ENCODE measurements at places on chromosomes 7 and 10. TPM values are rescaled to one million over a fixed set of nuclear protein-coding genes. Genes with fewer than 3 reads are reported as not detected.

Gene CALHM3
- total RNA-seq, result not detected

Gene LIPF
- total RNA-seq, result not detected

DNA sequence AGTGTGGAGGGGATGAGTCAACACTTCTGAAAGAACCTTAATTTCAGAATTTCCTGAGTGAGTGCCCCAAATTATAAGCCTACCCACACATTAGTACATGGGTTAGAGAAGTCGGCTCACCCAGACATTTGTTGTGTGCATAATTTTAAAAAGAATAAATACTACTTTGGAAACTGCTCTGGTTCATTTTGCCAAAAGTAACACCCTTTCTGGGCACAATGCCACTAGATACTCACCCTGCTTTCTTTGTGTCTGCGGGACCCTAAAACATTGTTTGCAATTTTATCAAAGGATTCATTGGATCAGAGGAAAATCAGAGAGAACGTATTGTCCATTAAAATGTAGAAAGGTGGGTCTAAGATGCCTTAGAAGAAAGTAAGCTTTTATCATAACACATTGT, 245.5 kb upstream of the NRP1 start:
- H3K36me3 ChIP-seq, result no peaks in the 10 kb centered on the region
- H3K27ac ChIP-seq, result no peak overlapping the region
- H3K4me3 ChIP-seq, result no peak overlapping the region
- H3K4me1 ChIP-seq, result no peaks in the 10 kb centered on the region
- no peaks in the 10 kb centered on the region for H3K27me3 ChIP-seq

DNA sequence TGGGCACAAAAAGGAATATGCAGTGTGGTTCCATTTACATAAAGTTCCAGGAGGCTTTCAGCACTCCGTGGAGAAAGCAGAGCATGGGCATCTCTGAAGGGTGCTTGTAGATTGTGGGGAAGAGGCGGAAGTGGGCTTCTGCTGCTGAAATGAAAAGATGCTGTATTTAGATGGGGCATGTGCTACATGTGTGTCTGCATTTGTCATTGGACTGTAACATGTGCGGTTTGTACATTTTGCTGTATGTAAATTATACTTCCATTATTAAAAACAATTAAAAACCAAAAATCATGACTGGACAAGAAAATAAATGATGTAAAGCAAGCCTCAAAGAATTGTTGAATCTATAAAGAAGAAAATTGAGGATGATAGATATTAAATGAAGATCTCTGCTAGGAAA, 334.0 kb downstream of the WDR37 start:
- H3K27ac ChIP-seq, result no peak overlapping the region
- no peaks in the 10 kb centered on the region for H3K36me3 ChIP-seq
- no peaks in the 10 kb centered on the region for H3K27me3 ChIP-seq
- DNase-seq, result no peak

- no peak overlapping the region for H3K4me3 ChIP-seq
- no peaks in the 10 kb centered on the region for H3K36me3 ChIP-seq
- H3K27ac ChIP-seq, result no peak overlapping the region
- no peaks in the 10 kb centered on the region for H3K27me3 ChIP-seq
Measured at GRCh38 chr10:11386044-11386443, 225.4 kb downstream of the USP6NL start.

DNA sequence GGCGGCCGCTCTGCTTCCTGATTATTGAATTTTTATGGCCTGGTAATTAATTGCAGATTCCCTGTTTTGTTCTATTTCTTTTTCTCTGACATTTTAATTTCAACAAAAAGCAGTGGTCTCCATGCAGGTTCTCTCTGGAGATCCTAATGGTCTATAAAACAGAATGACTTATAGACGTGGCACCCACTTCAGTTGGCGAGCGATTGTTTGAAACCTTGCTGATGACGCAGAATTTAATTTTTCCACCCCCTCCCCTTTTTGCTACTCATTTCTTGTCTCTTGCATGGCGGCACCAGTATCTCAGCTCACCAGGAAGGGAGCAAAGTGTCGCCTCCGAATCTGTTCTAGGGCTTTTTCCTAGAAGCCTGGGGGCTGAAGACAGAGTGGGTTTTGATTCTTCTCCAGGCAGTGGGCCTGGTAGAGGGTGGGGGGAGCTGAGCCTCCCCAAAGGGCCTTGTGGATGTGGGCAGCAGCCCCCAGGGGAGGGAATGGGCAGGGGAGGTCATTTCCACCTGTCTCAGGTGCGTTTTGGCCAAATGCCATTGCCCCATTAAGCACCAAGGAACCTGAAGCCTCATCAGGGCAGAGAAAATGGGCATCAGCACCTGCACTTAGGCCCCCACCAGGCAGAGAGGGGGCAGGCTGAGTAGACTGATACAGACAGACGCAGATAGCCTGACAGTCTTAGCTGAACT, 3.5 kb upstream of the COMTD1 start:
- H3K27ac ChIP-seq, result no peak overlapping the region
- H3K27me3 ChIP-seq, result no peaks in the 10 kb centered on the region
- H3K4me3 ChIP-seq, result no peak overlapping the region
- H3K4me1 ChIP-seq, result peaks cover 13% of the 10 kb centered on the region

DNA sequence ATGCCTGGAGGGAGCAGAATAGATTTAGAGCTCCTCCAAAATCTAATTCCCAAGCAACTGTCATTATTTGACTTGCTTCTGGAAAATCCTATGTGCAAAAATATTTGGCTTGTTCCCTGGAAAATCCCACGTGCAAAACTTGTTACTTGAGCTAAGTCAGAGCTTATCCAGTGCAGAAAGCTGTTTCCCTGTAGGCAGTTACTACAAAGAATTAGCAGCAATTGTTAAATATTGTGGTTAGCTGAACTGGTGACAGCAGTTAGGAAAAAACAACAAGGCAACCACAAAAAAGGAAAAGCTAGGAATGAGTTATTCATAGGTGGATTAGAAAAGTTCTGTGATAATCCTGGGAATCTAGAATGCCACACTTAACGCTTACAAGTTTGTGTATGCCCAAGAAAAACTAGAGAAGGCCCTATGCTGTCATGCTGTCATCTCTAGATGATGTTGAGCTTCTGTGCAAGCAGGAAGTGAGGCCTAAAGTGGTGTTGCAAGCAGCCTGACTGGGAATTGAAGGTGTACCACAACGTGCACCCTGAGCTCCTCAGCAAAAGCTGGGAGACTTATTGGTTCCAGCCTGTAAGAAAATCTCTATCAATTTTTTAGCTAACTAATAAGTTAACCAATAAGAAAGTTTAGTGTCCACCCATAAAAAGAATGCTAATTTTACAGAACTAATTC, 738.6 kb upstream of the LRRTM3 start:
- DNase-seq, result no peak
- H3K27me3 ChIP-seq, result no peaks in the 10 kb centered on the region
- no peaks in the 10 kb centered on the region for H3K36me3 ChIP-seq
- no peaks in the 10 kb centered on the region for H3K4me1 ChIP-seq
- H3K27ac ChIP-seq, result no peak overlapping the region

Gene FXYD4
- total RNA-seq, result 2.5 TPM

Gene AP3M1
- total RNA-seq, result 11.4 TPM

DNA sequence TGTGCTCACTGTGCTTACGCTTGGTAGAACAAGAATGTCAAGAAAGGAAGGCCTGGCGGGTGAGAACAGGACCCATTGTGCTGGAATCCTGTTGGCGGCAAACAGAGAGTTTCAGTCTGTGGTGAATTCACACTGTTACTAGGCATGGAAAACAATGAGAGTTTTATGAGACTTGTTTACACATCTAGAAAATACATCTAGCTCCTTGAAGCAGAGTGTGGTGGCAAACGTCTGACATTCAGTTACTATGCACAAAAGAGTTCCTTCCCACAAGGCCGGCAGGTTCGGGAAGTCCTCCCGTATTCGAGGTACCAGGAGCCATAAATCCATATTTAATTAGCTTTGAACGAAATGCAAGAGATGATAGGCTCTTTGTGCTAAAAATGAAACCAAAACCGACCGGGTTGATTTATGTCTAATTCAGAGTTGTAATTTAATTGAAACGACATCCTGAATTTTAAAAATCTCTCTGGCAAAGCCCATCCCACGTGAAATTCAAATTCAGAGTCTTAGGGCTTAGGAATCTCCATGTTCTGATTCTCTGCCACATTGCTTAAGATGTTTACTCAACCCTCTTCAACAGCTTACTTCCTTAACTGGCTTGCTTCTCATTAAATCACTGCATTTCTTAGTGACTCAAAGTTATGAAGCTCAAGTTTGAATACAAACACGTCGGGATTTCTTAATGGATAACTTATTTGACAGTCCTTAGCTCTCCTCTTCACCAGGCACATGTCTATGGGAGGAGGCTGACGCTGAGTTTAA, 299.9 kb upstream of the PITRM1 start:
- H3K27ac ChIP-seq, result peak overlapping the region; percentile 85
- H3K4me1 ChIP-seq, result peaks cover 48% of the 10 kb centered on the region
- H3K27me3 ChIP-seq, result no peaks in the 10 kb centered on the region
- no peaks in the 10 kb centered on the region for H3K36me3 ChIP-seq
- DNase-seq, result peak; percentile 52
- peak overlapping the region; percentile 8 for H3K4me3 ChIP-seq

DNA sequence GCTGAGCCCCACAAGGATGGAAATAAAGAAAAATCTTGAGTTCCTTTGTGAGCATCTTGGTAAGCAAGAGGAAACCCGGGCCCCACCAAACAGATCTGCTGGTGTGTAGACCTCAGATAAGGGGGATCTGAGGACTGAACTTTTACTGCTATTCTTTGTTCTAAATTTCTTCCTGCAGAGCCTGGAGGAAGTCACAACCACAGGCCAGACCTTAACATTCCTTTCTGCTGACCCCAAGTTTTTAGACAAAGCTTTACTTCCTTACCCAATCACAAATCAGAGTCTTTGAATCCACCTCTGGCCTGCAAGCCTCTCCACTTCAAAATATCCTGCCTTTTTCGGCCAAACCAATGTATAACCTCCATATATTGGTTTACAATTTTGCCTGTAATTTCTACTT, 352.6 kb upstream of the AUTS2 start:
- H3K27ac ChIP-seq, result no peak overlapping the region
- H3K36me3 ChIP-seq, result no peaks in the 10 kb centered on the region
- no peak overlapping the region for H3K4me3 ChIP-seq
- no peaks in the 10 kb centered on the region for H3K4me1 ChIP-seq
- no peaks in the 10 kb centered on the region for H3K27me3 ChIP-seq
- DNase-seq, result no peak

Gene PRSS58
- total RNA-seq, result not detected

GRCh38 chr10:7445474-7446185, 34.8 kb upstream of the SFMBT2 start:
- DNase-seq, result no peak
- no peak overlapping the region for H3K4me3 ChIP-seq
- H3K27ac ChIP-seq, result no peak overlapping the region
- no peaks in the 10 kb centered on the region for H3K4me1 ChIP-seq
- H3K27me3 ChIP-seq, result no peaks in the 10 kb centered on the region
- no peaks in the 10 kb centered on the region for H3K36me3 ChIP-seq

- H3K36me3 ChIP-seq, result no peaks in the 10 kb centered on the region
- H3K4me3 ChIP-seq, result no peak overlapping the region
- no peak for DNase-seq
- H3K27me3 ChIP-seq, result no peaks in the 10 kb centered on the region
Measured at GRCh38 chr7:73895626-73896025, 34.7 kb downstream of the TMEM270 start.

Gene SNX13
- 195 TPM for total RNA-seq

- no peak for DNase-seq
- H3K36me3 ChIP-seq, result peaks cover 72% of the 10 kb centered on the region
- no peaks in the 10 kb centered on the region for H3K27me3 ChIP-seq
Measured at GRCh38 chr7:135186841-135187253, 16.3 kb upstream of the CYREN start.

DNA sequence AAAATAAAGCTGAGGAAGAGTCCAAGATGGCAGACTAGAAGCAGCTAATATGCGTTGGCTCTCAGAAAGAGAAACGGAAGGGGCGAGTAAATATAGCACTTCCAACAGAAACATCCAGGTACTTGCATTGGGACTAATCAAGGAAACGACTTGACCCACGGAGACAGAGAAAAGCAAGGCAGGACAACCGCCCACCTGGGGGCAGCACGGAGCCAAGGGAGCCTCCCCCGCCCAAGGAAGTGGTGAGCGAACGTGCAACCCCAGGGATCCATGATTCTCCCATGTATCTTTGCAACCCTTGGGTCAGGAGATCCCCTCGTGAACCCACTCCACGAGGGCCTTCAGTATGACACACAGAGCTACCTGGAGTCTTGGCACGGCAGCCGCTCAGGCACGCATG, 45.4 kb upstream of the GRM3 start:
- no peaks in the 10 kb centered on the region for H3K36me3 ChIP-seq
- H3K4me3 ChIP-seq, result no peak overlapping the region
- no peak overlapping the region for H3K27ac ChIP-seq
- no peaks in the 10 kb centered on the region for H3K27me3 ChIP-seq
- DNase-seq, result peak; percentile 13

DNA sequence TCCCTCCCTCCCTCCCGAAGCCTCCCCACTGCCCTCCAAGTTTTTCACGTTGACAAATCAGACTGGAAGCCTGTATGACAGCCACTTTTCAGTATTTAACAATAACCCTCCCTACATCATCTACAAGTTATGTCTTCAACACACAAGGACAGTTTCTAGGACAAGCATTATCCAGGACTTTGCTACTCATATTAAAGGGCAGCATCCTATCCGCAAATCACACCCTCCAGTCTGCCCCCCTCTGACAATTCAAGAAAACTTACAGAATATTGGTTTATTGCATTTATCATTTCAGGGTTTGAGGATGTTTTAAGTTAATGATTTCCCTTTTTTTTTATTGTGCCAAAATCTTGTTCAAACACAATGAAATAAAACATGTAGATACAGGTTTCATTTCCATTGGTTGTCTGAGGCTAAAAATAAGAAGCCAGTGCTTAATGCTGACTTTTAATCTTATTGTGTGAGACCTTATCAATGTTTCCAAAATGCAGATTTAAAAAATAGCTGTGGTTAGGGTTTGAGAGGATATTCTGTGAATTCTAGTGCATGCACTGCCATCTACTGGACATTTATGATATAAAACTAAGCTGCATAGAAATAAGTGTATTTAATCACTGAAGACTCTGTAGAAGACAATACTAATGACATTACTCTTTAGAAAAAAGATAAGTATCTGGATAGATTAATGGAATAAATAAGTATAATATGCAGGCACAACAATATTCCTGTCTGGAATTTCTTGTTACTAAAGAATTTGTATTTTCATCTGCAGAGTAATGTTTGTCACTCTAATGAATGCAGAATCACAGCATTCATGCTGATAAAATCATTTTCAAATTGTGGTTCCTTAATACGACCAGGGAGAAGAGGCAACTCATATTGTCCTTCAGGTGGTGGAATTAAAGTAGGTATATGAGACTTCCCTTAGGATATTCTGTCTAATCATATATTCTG, 64.1 kb downstream of the CAV1 start:
- no peak overlapping the region for H3K4me3 ChIP-seq
- no peaks in the 10 kb centered on the region for H3K36me3 ChIP-seq
- no peaks in the 10 kb centered on the region for H3K27me3 ChIP-seq
- peak overlapping the region; percentile 58 for H3K27ac ChIP-seq
- peaks cover 24% of the 10 kb centered on the region for H3K4me1 ChIP-seq

DNA sequence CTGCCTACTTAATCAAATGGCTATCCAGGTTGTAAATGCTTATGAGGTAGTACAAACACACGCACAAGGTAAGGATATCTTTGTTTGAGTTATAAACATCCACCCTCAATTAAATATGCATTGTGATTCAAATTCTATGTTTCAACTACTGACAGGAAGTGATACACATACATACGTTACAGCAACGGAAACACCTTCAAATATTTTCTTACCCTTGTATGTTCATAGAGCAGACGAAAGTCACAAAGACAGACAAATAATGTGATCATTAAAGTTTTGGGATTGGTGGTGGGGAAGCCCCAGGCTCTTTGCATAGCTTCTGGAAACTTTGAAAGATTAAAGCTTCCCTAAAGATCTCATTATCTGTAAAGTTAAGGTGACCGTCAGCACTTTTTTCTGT, 521.0 kb downstream of the PARD3 start:
- no peak overlapping the region for H3K4me3 ChIP-seq
- no peak overlapping the region for H3K27ac ChIP-seq
- no peaks in the 10 kb centered on the region for H3K36me3 ChIP-seq
- DNase-seq, result no peak
- H3K27me3 ChIP-seq, result no peaks in the 10 kb centered on the region
- peaks cover 3% of the 10 kb centered on the region for H3K4me1 ChIP-seq

Gene DYNC1I1
- total RNA-seq, result 1.7 TPM
